ENCODE measurements at places on chromosomes 7 and 10.

GRCh38 chr7:15862781-15863165, 176.3 kb upstream of the MEOX2 start:
- DNase-seq, result no peak

DNA sequence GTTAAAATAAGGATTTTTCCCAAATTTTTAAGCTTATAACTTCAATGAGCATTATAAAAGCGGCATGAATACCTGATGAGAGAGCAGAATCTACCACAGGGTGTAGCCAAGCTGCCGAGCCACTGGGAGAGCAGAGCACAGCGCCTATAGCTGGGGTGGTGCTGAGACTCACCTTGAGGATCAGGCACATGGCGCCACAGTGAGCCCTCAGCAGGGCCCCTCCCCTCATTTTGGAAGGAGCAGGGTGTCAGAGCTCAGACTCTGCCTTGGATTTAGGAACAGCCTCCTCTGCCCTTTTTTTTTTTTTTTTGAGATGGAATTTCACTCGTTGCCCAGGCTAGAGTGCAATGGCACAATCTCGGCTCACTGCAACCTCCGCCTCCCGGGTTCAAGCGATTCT, 118.6 kb downstream of the SRPK2 start:
- DNase-seq, result no peak

GRCh38 chr10:119368991-119369869, 161.9 kb downstream of the GRK5 start:
- DNase-seq, result no peak

GRCh38 chr7:27746978-27747377, 7.0 kb downstream of the TAX1BP1 start:
- no peak for DNase-seq

- peak; percentile 32 for DNase-seq
Measured at GRCh38 chr7:33191340-33191739, 62.0 kb downstream of the BBS9 start.
